ENCODE measurements at places on chromosomes 4 and X.

- DNase-seq = no peak
These were observed 75.9 kb upstream of the LEF1 start for GRCh38 chr4:108244606-108245005.

- no peak for DNase-seq
These were observed 269.2 kb upstream of the DDX53 start for GRCh38 chrX:22730542-22730941.

DNA sequence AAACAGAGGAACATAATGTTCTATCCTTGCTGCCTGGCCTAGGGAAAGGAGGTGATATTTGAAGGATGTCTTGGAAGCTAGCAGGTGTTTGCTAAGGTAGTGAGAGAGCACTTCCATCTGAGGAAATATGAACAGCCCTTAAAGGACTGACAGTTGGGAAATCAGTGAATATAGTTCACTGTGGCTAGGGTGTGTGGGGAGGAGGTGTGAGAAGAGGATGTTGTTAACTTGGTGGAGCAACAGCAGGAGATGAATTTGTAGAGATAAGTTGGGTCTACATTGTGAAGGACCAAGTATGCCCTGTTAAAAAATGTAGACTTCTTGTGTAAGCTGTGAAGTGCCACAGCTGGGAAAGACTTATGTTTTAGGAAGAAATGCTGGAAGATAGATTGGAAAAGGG, 25.5 kb downstream of the TBC1D19 start:
- no peak for DNase-seq

DNA sequence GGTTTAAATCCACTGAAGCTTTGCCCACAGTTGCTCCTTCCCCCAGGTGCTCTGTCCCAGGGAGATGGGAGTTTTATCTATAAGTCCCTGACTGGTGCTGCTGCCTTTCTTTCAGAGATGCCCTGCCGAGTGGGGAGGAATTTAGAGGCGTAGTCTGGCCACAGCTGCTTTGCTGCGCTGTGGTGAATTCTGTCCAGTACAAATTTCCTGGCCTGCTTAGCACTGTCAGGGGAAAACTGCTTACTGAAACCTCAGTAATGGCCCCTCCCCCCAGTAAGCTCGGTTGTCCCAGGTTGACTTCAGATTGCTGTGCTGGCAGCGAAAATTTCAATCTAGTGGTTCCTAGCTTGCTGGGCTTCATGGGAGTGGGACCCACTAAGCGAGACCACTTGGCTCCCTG, 40.1 kb downstream of the UGT2B17 start:
- DNase-seq = no peak

DNA sequence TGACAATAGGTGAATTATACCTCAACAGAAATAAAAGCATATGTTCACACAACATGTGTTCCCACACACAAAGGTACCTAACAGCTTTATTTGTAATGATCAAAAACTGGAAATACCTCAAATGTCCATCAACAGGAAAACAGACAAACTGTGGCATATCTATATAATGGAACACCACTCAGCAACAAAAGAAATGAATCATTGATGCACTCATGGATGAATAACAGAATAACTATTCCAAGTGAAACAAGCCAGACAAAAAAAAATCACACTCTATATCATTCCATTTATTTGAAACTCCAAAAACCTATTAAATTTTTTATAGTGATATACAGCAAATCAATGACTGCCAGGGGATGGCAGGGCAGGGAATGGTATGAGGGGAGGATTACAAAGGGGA, 148.1 kb downstream of the PLS3 start:
- DNase-seq = no peak

DNA sequence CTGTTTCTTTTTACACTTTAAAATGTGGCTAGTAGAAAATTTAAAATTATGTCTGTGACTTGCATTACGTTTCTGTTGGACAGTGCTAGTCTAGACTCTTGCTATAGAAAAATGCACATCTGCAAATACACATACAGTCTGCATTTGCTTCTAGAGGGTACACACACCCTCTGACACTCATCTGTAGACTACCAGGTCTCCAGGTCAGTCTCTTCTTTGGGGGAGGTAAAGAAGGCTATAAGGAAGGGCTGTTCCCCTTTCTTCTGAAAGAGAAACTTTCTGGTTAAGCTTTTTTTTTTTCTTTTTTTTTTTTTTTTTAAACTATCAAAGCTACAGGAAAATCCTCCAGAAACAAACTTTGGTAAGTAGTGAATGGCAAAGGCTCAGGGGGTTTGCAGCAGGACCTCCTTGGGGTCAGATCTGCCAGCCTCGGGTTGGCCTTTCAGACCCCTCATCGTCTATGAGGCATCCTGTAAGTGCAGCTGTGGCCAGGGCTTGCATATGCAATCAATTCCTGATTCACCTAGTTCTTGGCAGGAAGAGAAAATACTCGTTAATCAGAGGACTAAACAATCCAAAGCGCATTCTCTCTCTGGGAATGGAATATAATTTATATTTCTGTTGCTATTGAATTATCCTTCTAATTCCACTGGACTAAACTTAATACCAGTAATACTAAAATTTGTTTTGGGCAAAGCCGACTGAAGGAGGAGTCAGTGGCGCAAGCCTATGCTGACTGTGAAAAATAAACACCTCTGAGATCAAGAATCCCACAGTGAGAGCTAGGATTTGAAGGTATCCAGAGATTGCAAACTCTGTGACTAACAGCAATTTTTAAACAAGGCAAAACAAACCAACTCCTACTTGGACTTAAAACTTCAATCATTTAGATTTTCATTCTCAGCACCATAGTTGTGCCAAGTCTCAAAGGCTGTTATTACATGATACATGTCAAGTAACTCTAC, 109.3 kb upstream of the TBC1D9 start:
- no peak for DNase-seq

DNA sequence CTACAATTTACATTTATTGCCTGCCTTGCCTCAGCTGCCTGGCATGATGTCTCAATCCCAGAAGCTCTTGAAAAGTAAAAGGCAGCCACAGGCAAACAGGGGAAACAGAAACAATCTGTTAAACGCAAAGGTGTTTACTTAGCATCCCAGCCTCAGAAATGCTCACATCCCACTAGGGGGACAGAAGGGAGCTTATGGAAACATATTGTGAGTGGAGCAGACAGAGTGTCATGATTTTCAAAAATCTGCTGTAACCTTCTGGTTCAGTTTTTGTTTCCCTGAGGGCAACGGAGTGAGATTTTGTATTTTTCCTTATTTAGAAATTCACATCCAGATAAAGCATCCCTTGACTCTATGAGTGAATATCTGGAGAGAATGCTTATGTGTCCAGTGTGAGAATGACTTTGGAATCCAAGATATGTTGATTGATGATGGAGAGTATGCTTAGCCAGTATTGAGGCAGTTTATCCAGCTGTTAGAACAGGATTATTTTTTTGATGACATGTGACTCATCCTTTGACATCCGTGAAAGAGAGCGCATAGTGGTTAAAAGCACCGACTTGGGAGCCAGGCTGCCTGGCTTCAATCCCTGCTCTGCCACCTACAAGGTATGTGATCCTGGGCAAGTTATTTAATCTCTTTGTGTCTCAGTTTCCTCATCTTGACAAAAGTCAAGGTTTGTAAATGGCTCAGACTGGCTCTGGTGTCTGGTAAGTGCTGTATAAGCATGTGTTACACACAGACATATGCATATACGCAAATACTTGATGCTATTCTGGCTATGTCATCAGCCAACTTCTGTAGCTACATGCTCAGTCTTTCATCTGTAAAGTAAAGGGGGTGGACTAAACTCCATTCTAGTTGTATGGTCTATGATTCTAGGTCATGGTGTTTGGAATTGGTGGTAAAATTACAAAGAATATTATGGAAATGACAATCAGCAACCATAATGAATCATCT, 381.2 kb downstream of the RAPGEF2 start:
- no peak for DNase-seq

DNA sequence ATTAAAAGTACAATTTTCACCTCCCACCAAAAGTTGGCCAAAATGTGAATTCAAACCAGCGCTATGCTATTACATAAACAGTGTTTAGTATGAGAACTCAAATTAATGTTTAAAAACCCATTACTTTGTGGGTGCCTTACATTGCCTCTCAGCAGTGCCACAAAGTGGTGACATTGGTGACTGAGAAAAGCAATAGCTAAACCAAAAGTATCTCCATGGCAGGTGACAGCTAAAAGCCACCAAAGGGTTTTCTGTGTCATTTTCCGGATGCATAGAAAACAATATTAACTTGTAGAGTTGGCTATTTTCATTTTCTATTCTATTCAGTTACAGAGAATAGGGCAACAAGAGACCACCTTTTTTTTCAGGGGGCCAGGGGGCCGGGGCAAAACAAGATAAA, 261.2 kb downstream of the MAPK10 start:
- DNase-seq = no peak

- no peak for DNase-seq
These were observed 26.2 kb upstream of the PAGE3 start for GRCh38 chrX:55290963-55291362.

DNA sequence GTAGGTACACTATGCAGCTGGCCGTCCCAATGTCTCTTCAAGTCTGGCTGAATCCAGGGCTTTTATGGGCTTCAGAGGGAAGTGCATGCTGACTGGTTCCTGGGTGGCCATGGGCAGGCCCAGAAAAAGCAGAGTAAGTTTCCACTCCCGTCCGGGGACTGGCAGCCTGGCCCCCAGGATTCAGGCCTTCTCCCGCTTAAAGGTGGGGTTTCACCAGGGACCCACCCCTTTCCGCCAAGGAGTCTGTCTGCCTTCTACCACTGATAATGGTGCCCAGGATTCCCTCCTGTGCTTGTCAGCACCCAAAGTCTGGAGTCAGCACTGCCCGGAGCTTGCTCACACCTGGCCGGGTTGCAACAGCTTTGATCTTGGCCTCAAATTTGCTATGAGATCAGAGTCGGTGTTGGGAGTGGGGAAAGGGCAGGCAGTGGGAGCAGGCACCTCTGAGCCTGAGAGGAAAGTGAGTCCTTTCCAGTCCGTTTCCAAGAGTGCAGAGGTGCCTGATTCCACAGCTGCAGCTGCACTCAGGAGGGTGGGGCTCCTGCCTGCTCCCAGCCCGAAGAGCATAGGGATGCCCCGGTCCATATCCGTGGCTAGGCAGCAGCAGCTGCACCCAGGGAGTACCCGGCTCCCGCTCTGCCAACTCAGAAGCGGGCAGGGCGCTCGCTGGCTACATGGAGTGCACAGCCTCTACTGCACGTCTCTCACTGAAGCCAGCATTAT, 1344.3 kb upstream of the ADGRL3 start:
- no peak for DNase-seq

GRCh38 chr4:36164900-36165630, 79.2 kb downstream of the ARAP2 start:
- no peak for DNase-seq

- no peak for DNase-seq
These were observed 327.2 kb upstream of the CNKSR2 start for GRCh38 chrX:21047034-21047455.

GRCh38 chr4:41303372-41304118, 46.8 kb downstream of the UCHL1 start:
- no peak for DNase-seq

DNA sequence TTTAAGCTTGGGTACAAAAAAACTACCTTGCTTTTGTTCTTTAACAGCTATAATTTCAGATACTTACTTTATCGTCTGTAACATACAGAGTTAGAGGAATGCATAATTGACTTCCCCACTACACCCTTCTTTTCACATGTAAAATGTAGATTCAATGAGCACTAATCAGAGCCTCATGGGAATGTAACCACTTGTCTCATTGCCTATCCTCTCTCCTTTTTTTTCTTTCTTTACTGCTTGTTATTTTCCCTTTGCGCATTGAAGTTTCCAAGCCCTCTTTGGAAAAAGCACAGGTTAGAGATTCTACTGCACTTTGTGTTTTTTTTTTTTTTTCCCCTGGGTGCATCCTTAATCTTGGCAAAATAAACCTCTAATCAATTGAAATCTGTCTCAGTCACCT, 965.1 kb upstream of the PABPC4L start:
- no peak for DNase-seq

DNA sequence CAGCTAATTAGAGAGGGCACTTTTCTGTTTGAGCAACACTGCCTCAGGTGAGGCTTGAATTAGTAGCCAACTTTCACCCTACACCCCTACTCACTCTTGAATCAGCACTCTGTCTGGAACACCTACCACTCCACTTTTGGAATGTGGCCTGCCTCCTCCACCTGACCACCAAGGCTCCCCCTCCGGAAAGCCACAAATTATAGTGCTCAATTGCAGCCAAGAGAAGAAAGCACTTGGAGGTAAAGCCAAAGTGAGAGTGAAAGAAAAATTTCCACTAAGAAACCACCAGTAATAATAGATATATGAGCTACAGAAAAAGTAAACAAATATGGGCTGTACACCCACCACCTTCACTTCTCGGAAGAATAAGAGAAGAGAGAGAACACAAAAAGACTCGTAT, 41.1 kb downstream of the PPP3CA start:
- DNase-seq = no peak

DNA sequence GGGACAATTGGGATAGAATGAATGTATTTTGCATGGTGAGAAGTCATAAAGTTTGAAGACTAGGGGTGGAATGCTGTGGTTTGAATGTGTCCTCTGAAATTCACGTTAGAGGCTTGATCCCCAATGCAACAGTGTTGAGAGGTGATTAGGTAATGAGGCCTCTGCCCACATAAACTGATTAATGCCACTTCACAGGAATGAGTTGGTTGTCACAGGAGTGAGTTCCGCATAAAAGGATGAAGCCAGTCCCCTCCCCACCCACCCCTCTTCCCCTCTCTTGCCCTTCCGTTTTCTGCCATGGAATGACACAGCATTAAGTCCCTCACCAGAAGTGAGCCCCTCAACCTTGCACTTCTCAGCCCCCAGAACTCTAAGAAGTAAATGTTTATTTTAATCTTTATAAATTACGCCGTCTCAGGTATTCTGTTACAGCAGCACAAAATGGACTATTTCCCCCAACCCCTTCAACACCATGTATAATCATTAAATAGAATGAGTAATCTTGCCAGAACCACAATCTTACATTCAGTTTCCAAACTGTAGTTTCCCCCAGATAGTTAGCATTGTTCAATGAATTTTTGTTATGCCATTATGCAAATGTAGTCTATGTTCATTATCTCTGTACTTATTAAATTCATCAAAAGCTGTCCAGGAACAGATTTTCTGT, 5.5 kb upstream of the MMAA start:
- DNase-seq = no peak

- no peak for DNase-seq
These were observed 244.7 kb downstream of the PALLD start for GRCh38 chr4:168741281-168742173.

DNA sequence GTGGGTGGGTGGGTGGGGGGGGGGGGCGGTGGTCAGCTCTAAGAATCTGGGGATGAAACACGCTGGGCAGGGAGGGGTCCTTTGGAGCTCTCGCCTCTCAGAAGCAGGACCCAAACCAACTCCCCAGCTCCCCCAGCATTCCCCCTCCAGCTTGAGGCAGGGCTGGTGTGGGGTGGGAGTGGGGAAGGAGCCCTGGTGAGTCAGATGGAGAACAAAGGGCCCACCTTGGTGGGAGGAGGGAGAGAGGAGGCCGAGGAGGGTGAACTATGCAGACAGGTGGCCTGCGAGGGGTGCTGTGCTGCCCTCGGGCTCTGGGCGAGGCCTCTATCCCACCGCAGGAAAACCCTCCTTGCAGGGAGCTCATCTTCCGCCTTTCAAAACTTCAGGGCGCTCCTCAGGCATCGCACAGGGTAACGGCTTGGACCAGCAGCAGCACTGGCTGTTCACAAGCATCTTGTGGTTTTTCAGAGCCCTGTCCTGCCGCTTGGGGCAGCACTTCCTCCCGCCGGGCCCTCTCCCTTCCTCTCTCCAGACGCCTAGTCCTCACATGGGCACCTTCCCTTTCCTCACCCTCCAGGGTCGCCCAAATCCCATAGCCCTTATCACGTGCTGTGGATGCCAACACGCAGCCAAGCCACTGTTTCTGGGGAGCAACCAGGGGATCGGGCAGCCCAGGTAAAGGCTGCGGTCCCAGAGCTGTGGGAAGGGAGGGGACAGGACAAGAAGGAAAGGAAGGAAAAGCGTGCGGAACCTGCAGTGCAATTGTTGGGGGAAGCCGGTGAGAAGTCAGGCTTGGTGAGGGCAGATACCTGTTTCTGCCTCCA, 34.0 kb upstream of the GRPEL1 start:
- no peak for DNase-seq

Data from GM18507 (cell line).